ENCODE measurements at places on chromosomes 16 and 17.

- DNase-seq, result no peak
Observed at GRCh38 chr17:44076716-44077594, 6.4 kb downstream of the G6PC3 start.

DNA sequence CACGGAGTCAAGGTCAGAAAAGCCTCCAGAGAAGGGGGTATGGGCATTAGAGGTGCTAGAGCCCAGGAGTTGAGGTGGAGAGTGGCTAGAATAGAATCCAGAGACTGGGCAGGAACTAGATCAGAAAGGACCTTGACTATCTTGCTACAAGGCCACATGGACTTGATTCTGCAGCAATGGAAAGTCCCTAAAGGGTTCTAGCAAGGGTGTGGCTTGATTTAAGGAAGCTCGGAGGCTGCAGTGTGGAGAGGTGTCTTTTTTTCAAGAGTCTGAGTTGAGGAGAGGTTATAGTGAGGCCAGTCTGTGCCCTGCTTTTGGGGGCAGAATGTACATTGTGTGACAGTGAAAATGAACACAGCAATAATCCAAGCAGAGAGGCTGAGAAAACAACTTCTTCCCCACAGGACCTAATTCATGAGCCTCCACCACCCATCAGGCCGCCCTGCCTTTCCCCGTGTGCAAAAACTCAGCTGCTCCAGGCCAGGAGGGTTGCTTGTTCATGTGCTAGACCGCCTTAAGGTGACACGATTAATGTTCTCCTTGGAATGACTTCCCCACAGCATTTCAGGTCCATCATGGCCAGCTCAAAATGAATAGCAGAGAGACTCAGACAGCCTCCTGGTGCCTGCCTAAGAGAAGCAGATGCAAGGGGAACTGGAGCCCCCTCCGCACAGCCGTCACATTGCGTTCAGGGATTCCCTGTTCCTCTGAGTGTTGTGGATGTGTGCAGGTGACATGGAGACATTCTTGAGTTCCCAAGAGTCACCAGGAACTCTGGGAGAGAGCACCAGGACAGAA is 8.7 kb upstream of the BEAN1 start:
- no peak for DNase-seq

DNA sequence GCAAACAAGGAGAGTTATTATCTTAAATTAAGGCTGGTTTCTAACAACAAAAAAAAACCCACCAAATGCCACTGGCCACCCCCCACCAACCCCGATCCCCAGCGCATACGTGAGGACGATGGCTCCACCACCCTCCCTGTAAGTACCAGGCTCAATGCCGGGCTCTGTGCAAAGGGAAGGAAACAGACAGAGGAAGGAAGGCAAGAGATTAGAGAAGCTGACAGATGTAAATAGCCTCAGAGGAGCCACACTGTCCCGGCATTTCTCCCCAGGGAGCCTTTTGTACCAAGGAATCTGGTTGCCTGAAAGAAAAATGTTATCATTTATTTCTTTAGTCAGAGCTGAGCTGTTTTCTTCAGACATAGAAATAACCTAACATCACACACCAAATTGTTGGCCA is 13.1 kb downstream of the SOST start:
- no peak for DNase-seq

GRCh38 chr17:71107136-71107535 is 937.8 kb downstream of the KCNJ2 start:
- no peak for DNase-seq
